AG09319 (cell line): ENCODE measurements at places on chromosomes 16 and 17.

DNA sequence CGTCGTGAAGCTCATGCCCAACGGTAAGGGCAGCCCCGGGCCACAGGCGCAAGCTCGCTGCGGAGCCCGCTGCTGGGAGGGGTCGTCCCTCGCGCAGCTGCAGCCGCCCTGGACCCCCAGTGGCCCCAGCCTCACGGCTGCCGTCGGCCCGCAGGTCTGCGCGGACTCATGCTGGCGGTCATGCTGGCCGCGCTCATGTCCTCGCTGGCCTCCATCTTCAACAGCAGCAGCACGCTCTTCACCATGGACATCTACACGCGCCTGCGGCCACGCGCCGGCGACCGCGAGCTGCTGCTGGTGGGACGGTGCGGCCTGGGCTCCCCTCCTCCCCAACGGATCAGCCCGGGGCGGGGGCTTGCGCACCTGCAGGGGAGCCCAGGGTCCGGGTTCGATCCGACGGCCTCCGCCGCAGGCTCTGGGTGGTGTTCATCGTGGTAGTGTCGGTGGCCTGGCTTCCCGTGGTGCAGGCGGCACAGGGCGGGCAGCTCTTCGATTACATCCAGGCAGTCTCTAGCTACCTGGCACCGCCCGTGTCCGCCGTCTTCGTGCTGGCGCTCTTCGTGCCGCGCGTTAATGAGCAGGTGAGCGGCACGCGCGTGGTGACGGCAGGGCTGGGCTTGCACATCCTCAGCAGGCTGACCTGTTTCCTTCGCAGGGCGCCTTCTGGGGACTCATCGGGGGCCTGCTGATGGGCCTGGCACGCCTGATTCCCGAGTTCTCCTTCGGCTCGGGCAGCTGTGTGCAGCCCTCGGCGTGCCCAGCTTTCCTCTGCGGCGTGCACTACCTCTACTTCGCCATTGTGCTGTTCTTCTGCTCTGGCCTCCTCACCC lies 5.8 kb downstream of the SLC5A2 start:
- DNase-seq, result no peak

DNA sequence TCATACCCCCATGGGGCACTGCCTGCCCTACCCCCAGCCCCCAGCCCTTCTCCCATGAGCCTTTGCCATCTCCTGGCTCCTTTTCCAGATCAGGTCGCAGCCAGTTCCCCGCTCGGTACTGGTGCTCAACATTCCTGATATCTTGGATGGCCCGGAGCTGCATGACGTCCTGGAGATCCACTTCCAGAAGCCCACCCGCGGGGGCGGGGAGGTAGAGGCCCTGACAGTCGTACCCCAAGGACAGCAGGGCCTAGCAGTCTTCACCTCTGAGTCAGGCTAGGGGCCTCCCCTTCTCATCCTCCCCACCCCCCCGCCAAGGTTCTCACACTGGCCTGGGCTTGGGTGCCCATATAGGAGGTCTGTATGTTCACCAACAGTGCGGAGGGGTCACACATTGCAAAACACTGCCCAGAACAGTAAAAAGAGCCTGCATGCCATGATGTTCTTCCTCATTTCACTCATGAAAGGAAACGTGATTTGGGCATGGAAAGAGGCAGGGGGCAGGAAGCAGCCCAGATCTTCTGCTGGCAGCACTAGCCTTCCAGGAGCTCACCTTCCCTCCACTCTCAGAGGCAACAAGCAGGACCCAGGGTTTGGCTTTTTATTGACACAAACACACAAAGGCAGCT lies 7.5 kb downstream of the IFI35 start:
- no peak for DNase-seq

DNA sequence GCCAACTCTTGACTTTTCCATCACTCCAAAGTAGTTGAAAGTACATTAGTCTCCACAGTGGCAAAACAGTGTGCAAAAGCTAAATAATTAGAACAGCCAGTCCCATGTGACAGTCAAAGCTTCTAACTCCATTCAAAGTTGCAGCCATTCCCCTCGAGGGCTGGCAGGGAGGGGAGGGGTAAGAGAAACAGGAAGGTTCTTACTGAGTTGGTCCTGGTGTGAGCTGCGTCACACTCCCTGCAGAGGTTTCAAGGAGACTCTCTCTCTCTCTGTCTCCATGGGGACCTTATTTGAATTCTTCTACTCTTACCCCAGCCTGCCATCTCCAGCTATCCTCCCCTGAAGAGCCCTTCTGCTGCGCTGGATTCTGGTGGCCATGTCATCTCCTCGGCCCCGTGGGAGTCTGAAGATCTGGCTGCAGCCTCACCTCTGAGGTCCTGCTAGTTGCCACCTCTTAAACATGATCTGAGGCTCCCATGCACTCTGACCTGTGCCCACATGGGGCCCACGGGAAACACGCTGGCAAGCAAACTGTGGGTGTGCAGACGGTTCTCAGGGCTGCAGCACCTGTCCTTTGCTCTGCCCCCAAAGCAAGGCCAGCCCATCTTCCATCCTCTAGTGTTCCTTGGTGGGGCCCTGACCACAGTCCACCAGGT lies 23.3 kb upstream of the STH start:
- no peak for DNase-seq

- DNase-seq, result no peak
Observed at GRCh38 chr17:57906910-57907309, 48.3 kb downstream of the CUEDC1 start.

GRCh38 chr16:74736531-74737157 lies 36.0 kb upstream of the MLKL start:
- no peak for DNase-seq

DNA sequence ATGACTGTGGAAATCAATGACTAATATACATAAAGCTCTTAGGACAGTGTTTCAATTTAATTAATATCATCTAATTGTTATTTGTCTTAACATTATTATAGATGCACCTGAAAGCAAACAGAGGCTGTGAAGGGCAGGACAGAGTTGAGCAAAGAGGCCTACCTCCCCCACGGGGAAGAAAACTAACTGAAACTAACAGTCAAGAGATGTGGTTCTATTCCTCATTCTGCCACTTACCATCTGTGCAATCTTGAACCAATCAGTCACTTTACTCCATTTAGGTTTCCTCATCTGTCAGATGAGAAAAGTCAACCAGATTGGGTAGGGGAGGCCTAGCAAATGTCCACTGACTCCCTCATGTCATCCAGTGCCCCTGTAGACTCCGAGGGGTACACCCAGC lies 59.1 kb downstream of the C17orf67 start:
- DNase-seq, result no peak

DNA sequence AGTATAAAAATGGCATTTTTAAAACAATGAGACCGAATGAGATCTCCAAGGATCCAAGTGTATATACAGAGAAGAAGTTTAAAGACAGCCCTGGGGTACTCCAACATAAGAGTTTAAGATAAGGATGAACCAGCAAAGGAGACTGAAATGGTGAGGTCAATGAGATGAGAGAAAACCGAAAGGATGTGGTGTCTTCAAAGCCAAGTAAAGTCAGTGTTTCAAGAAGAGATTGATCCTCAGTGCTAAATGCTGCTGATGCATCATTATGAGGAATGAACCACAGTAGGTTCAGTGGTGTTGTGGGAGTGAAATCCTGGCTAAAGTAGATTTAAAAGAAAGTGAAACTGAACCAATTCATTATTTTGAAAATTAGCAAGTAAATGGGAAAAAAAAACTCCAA lies 38.1 kb upstream of the NLK start:
- no peak for DNase-seq

DNA sequence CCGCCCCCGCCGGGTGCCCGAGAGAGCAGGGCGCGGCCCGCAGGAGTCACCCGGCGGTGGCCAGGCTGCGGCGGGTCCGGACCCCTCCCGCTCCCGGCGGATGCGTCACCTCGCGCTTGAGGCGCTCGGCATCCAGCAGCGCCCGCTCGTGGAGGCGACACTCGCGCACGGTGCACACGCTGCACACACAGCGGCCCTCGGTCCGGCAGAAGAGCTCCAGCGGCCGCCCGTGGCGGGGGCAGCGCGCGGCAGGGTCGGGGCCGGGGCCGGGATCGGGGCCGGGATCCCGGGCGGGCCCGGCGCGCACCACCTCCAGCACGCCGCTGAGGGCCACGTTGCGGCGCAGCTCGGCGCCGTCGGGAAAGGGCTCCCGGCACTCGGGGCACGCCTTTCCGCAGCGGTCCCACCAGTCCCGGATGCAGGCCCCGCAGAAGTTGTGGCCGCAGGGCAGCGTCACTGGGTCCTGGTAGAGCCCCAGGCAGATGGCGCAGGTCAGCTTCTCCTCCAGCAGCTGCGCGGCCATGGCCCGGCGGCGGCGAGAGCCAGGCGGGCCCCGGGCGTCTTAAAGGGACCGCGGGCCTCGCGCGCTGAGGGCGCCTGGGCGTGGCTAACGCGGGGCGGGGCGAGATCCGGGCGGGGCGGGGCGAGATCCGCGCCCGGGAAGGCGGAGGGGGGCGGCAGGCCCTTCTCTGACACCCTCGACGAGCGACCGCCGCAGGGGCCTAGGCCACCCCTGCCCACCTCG lies at the start of gene TRIM65:
TSS of gene TRIM65 (minus strand) at position 537 of the 745 bp plus-strand sequence. CDS start at position 523, 14 bp downstream.
- peak; percentile 46 for DNase-seq

- DNase-seq, result no peak
Observed at GRCh38 chr16:15611610-15612009, 31.3 kb downstream of the MARF1 start.

- DNase-seq, result no peak
Observed at GRCh38 chr17:57655553-57655952, 89.5 kb downstream of the CCDC182 start.

GRCh38 chr17:68457168-68457538 lies at the start of gene WIPI1:
Gene WIPI1 (minus strand): TSS chr17:68457496. CDS start chr17:68457421, 75 bp downstream.
- no peak for DNase-seq

- no peak for DNase-seq
Observed at GRCh38 chr16:78147911-78148401, 48.5 kb downstream of the WWOX start.

- DNase-seq, result no peak
Observed at GRCh38 chr17:72603420-72604242, 482.8 kb downstream of the SOX9 start.

DNA sequence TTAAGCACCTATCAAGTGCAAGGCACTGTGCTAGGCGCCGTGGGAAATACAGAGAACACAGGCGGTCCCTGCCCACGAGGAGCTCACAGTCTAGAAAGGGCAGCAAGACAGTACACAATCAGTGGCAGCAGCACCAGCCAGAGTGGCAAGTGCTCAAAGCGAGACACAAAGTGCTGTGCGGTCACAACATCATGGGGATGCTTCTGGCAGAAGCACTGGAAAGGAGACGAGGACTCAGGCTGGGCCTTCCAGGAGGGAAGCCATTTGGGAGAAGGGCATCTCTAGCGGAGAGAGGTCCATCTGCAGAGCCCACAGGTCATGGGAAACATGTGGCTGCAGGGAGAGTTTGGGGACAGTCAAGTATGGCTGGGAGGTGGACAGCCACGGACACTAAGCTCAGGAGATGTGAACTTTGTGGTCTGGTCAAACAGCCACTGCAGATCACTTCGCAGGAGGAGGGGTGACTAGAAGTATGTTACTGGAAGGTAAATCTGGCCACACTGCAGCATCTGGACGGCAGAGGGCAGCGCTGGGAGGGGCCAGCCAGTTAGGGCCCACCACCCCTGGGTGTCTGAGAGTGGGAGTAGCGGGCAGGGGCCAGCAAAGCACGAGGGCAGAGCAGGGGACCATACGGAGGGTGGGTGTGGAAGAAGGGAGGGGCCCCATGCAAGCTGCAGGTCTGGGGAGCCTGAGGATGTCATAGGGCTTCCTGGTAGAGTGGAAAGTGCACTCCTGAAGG lies 71.1 kb downstream of the N4BP1 start:
- no peak for DNase-seq

DNA sequence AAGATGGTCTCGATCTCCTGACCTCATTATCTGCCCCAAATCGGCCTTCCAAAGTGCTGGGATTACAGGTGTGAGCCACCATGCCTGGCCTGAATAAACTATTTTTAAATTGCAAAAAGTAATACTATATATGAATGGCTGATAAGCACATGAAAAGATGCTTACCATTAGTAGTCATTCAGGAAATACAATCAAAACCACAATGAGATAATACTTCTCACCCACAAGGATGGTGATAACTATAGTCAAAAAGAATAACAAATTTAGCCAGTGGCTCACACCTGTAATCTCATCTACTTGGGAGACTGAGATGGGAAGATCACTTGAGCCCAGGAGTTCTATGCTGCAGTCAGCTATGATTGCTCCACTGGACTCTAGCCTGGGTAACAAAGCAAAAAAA lies 2.4 kb upstream of the TACO1 start:
- DNase-seq, result no peak

- DNase-seq, result no peak
Observed at GRCh38 chr16:23876256-23876896, 40.6 kb downstream of the PRKCB start.

GRCh38 chr16:86075488-86075785 lies 176.5 kb downstream of the IRF8 start:
- DNase-seq, result no peak

GRCh38 chr17:82384730-82385481 lies 13.3 kb downstream of the UTS2R start:
- peak; percentile 16 for DNase-seq

DNA sequence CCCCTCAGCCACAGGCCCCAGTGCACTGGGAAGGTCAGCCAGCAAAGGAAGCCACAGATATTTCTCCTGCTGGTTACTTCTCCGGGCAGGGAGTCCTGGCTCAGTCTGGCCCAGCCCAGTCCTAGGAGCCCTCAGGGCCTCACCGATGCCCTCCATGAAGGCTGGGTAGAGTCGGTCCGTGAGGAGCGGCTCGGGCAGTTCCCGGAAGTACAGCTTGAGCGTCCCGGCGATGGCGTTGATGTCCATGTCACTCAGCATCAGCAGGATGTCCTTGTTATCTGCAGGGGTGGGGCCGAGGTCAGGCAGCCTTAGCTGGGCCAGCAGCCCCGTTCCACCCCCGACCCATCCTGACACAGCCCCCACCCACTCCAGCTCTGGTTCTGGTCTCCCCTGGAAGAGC lies 13.7 kb downstream of the TIMM22 start:
- DNase-seq, result no peak

DNA sequence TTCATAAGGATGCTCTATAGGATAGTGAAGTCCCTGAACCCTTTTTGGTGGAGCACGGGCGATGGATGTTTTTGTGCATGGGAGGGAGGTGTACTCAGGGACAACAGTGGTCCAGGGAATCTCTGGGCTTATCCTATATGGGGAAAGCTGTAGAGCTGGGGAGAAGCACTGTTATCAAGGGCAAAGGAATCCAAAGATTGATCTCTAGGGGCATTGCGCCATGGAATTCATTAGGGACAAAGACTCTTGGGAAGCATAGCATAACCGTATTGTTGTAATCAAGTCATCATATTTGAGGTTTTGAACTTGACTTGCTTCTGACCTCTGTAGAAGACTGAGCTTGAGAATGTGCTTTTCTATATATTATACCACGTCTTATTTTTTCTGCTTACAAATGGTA lies 172.9 kb upstream of the ZFHX3 start:
- no peak for DNase-seq

DNA sequence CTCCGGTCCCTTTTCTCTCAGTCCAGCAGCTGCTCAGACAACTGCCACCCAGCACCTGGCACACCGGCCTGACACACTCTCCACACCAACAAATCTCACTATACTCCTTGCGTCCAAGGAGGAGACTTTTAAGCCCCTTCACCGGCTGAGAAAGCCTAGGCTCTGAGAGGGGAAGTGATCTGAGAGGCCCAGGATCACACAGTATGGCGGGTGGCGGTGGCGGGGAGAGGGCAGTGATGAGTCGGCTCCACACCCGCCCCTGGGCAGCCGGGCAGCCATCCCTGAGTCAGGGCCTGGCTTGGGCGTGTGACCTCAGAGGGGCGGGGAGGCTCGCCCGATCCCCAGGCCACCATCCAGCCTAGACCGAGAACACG lies 569 bp downstream of the FLII start:
- no peak for DNase-seq
